ENCODE measurements at places on chromosomes 1 and 21.

- no peak for DNase-seq
Observed at GRCh38 chr1:208009706-208010444, 99.0 kb upstream of the CD34 start.

- DNase-seq = no peak
Observed at GRCh38 chr1:219651993-219652392, 39.1 kb upstream of the ZC3H11B start.

GRCh38 chr1:26959722-26960624 lies at the start of gene KDF1:
Gene KDF1 (minus strand): TSS chr1:26960468. CDS start chr1:26952380, 8,088 bp downstream.
- DNase-seq = peak; percentile 45

- DNase-seq = no peak
Observed at GRCh38 chr1:74180490-74180889, 17.5 kb downstream of the LRRIQ3 start.

DNA sequence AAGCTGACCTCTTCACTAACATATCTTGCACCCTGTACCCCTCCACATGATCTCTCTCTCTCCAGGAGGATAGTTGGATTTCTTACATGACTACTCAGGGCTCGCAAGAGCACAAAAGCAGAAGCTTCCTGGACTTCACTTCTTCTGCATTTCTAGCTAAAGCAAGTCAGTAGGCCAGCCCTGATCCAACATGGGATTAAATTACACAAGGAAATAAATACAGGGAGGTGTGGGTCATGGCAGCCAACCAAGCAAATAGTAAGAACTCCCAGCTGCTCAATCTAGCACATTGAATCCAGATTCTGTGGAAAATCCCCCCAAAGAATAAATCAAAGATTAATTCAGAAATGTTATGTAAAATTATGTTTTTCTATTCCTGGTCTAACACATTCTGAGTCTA lies 33.3 kb downstream of the KLHDC7A start:
- no peak for DNase-seq

DNA sequence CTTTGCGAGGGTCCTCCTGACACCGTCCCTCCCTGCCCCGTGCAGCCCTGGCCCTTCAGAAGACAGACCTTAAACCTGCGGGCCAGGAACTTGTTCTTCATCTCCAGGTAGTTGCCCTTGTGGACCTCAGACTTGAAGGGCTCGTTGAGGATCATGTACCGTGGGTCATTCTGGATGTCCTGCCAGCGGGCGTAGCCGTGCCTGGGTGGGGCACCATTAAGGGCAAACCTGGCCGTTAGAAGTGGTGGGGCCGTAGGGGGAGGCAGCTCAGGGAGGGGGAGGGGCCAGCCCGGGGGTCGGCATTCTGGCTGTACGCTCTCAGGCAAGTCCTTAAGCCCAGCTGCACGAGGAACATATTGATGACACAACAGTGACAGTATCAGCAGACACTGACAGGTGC lies 64.6 kb downstream of the KCNAB2 start:
- DNase-seq = no peak

- DNase-seq = no peak
Observed at GRCh38 chr1:17359031-17359430, 13.0 kb upstream of the PADI6 start.

DNA sequence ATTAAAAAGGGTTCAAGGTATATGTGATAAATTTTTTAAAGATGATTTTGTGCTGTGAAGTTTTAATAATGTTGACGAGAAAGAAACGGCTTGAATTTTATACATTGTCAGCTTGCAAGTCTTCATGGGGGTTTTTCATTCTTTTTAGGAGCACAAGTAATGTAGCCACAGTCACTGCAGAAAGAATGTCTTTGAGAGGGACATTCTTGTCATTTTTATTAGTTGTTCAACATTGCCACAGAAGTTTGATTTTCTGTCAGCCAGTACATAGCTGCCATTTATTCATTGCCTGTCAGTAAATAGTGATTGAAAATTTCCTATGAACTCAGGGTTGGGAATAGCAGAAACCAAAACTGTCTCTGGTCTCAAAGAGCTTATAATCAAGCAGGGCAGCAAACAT lies 156.3 kb downstream of the DHRS3 start:
- no peak for DNase-seq

DNA sequence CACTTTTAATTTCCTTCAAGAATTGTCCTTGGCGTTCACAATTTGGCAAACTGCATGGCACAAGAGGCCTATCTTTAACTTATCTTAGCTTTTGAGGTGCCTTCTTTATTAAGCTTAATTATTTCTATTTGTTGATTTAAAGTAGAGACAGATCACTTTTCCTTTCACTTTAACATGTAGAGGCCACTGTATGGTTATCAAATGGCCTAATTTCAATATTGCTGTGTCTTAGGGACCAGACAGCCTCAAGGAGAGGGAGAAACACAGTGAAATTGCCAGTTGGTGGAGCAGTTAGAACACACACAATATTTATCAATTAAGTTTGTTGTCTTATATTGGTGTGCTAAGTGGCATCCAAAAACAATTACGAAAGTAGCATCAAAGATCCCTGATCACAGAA lies 1013.9 kb downstream of the KCNT2 start:
- no peak for DNase-seq

All from T follicular helper cell (primary cell).